Liver (tissue), 10 donors: ENCODE measurements at places on chromosomes 3 and 15. TPM values are rescaled to one million over a fixed set of nuclear protein-coding genes. Genes with fewer than 3 reads are reported as not detected.
A peak's percentile ranks its signal among the peaks of the same experiment; 100 is the strongest.

DNA sequence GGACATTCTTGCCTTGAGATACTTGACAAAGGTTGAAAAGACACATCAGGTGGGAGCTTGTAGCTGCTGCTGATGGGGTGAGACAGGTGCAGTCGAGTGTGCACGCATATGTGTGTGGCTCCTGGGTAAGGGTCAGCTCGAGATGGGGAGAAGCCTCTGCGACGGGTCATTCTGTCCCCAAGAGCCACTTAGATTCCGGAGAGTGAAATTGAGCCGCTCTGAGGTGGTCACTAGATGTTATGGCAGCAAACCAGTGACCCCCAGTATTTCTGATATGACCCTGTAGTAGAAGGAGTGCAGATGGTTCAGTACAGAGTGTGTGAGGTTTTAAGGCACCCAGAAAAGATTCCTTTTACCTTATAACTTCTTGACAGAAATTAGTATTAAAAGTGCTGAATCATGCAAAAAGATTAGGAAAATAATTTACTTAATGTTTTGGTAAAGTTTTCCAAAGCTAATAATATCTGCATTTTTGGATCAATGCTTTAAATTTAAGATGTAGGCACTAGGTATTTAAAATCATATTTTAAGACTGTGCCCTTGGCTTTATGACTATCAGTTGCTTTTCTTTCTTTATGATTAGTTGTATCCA, 241.9 kb upstream of the TOPAZ1 start:
- peaks cover 8% of the 10 kb centered on the region for H3K27me3 ChIP-seq
- H3K4me1 ChIP-seq, result peaks cover 47% of the 10 kb centered on the region
- no peak for DNase-seq
- no peaks in the 10 kb centered on the region for H3K36me3 ChIP-seq
- H3K4me3 ChIP-seq, result no peak overlapping the region

GABRB3 gene
- total RNA-seq, result 0.09 TPM

DNA sequence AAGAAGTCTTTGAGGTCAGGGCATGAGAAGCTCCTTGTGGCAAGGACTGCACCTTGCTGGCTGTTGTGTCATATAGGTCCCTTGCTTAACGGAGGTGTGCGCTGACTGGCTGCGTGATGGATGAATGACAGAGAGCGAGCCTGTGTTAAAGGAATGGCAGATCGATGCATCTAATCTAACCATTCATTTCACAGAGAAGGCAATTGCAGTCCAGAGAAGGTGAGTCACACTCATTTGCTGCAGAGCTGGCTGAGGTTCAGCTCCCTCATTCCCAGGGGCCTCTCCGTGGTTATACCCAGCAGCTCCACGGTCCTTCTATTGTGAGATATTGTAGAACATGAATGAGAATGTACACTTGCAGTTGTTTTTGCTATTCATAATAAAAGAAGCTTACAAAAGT, 289.3 kb downstream of the EPHB1 start:
- H3K4me1 ChIP-seq, result no peaks in the 10 kb centered on the region
- H3K27ac ChIP-seq, result no peak overlapping the region
- no peak for DNase-seq

DNA sequence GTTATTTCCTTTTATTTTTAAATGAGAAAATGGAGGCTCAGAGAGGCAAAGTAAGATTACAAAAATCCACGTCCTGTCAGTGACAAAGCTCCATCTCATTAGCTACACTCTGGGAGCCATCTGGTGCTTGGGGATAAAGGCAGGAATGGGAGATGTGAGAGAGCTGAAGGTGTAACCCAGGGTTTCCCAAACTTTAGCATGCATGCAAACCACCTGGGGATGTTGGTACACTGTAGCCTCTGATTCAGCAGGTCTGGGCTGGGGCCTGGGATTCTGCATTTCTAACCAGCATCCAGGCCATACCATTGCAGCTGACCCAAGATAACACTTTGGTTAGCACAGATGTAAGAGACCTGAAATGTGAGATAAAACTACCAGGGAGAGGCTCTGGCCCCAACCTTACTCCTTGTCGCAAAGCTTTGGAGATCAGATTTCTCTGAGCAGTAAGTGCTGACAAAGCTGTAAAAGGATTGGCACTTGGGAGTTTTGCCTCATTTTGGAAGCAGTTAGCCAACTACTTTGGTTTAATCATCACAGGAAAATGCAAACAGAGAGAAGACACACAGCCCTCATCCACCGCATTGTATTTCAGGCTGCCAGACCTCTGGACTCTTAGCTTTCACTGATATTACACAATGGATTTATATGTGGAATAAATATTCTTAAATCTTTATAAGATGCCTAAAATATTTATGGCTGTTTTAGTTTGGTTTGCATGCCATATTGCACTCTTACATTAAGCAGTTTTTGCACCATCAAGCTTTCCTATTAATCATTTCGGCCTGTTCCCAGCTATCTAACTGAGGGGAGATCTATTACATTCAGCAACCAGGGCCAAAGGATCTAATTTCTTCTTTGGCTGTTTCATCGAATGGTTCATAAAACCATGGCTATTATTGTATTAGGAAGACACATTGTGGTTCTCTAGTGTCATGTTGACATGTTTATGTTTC, 263.0 kb downstream of the EBLN2 start:
- no peaks in the 10 kb centered on the region for H3K36me3 ChIP-seq
- H3K27ac ChIP-seq, result no peak overlapping the region
- H3K4me3 ChIP-seq, result no peak overlapping the region
- peaks cover 6% of the 10 kb centered on the region for H3K27me3 ChIP-seq
- DNase-seq, result no peak

DNA sequence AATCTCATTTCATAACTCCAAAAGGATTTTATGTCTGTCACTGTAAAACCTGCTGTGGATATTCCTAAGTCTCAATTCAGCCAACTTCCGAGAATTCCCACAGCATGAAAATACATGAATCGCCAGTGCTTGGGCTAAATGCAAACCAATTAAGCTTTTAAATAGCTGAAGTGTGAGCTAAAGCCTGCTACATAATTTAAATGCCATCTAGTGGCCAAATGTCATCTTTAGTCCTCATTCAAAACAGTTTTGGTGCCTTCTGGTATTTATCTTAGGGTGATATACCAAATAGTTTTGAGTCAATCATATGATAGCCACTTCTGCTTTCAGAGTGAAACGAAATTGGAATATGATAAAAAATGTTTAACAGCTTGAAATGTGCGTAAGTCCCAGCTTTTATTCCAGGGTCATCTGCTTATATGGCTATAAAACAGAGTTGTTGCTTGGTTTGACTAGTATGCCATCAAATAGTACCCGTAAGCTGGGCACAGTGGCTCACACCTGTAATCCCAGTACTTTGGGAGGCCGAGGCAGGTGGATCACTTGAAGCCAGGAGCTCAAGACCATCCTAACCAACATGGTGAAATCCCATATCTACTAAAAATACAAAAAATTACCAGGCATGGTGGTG, 41.8 kb upstream of the CCNL1 start:
- no peak overlapping the region for H3K4me3 ChIP-seq
- DNase-seq, result no peak
- H3K4me1 ChIP-seq, result no peaks in the 10 kb centered on the region
- H3K27ac ChIP-seq, result no peak overlapping the region
- no peaks in the 10 kb centered on the region for H3K27me3 ChIP-seq

GRCh38 chr3:25863011-25863415, 73.1 kb downstream of the OXSM start:
- H3K36me3 ChIP-seq, result no peaks in the 10 kb centered on the region
- DNase-seq, result no peak
- H3K4me3 ChIP-seq, result no peak overlapping the region
- no peaks in the 10 kb centered on the region for H3K27me3 ChIP-seq

- H3K4me1 ChIP-seq, result no peaks in the 10 kb centered on the region
- no peaks in the 10 kb centered on the region for H3K27me3 ChIP-seq
- no peak for DNase-seq
- no peak overlapping the region for H3K27ac ChIP-seq
- H3K36me3 ChIP-seq, result no peaks in the 10 kb centered on the region
Measured at GRCh38 chr15:41594801-41595746, 36.1 kb downstream of the TYRO3 start.

DNA sequence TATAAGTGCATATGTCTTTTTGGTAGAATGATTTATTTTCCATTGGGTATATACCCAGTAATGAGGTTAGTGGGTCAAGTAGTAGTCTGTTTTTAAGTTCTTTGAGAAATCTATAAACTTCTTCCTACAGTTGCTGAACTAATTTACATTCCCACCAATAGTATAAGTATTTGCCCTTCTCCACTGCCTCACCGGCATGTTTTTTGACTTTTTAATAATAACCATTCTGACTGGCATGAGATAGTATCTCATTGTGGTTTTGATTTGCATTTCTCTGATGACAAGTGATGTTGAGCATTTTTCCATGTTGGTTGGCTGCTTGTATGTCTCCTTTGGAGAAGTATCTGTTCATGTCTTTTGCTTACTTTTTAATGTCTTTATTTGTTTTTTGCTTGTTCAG, 94.1 kb upstream of the TP63 start:
- no peaks in the 10 kb centered on the region for H3K4me1 ChIP-seq
- H3K36me3 ChIP-seq, result no peaks in the 10 kb centered on the region
- DNase-seq, result no peak
- no peaks in the 10 kb centered on the region for H3K27me3 ChIP-seq
- no peak overlapping the region for H3K27ac ChIP-seq

DBR1 gene
- total RNA-seq, result 7.4 TPM

DNA sequence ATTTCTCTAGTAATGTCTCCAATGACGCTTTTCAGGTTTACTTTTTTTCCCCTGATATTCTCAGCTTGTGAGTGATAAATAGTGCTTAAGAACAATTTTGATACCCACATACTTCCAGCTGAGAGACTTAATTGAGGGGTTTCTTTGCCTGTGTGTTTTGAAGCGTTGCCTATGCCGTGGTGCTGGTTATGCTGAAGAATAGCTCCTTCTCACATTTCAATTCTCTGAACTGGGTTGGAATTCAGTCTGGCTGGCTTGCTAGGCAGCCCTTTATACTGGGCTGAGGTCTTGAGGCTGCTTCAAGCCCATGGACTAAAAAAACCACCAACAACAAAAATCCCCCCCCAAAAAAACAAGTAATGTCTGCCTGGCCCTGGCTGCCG, 87.4 kb downstream of the CHST2 start:
- H3K4me3 ChIP-seq, result no peak overlapping the region
- H3K27me3 ChIP-seq, result no peaks in the 10 kb centered on the region
- DNase-seq, result no peak
- H3K27ac ChIP-seq, result no peak overlapping the region
- H3K36me3 ChIP-seq, result no peaks in the 10 kb centered on the region
- no peaks in the 10 kb centered on the region for H3K4me1 ChIP-seq

- H3K27me3 ChIP-seq, result no peaks in the 10 kb centered on the region
- no peak overlapping the region for H3K27ac ChIP-seq
- no peak for DNase-seq
- H3K36me3 ChIP-seq, result peaks cover 4% of the 10 kb centered on the region
Measured at GRCh38 chr15:78040653-78041244, 36.8 kb downstream of the TBC1D2B start.

GRCh38 chr15:50355980-50356379, 982 bp upstream of the GABPB1 start:
- no peaks in the 10 kb centered on the region for H3K27me3 ChIP-seq
- H3K4me3 ChIP-seq, result peak overlapping the region; percentile 95
- DNase-seq, result no peak
- H3K36me3 ChIP-seq, result peaks cover 2% of the 10 kb centered on the region
- peaks cover 20% of the 10 kb centered on the region for H3K4me1 ChIP-seq
- H3K27ac ChIP-seq, result peak overlapping the region; percentile 99

GRCh38 chr15:94443186-94443585, 211.8 kb downstream of the MCTP2 start:
- no peak overlapping the region for H3K4me3 ChIP-seq
- H3K27me3 ChIP-seq, result peaks cover 3% of the 10 kb centered on the region
- H3K27ac ChIP-seq, result no peak overlapping the region
- DNase-seq, result no peak
- no peaks in the 10 kb centered on the region for H3K4me1 ChIP-seq
